Activated T-helper 1 cell treated with anti-CD3 and anti-CD28 coated beads, Interleukin-2, amount 50 U/mL, for 16 hours (primary cell): ENCODE measurements at places on chromosomes 5 and 9.

DNA sequence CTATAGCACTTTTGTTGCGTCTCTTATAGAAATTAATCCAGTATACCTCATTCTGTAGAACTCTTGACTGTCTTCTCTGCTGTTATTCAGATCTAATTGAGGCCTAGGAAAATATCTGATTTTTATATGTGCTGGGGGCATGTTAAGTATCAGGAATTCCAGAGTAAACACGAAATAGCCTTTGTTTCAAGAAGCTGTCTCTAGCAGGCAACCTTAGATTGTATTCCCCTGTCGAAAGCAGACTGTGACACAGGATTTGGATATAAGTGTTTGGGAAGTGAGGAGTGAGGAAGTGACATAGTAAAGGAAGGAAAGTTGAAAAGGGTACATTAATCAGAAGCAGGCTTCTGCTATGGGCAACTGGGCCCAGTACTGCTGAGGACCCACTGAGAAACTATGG is 72.1 kb upstream of the RASA1 start:
- no peak for DNase-seq

DNA sequence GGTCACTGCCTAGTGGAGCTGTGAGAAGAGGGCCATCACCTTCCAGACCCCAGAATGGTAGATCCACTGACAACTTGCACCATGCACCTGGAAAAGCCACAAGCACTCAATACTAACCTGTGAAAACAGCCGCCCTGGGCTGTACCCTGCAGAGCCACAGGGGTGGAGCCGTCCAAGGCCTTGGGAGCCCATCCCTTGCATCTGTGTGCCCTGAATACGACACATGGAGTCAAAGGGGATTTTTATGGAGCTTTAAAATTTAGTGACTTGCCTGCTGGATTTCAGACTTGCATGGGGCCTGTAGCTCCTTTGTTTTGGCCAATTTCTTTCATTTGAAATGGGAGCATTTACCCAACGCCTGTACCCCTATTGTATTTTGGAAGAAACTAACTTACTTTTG is 62.4 kb upstream of the HTR4 start:
- no peak for DNase-seq

GRCh38 chr5:143128412-143129071 is 274.9 kb downstream of the NR3C1 start:
- DNase-seq: no peak

DNA sequence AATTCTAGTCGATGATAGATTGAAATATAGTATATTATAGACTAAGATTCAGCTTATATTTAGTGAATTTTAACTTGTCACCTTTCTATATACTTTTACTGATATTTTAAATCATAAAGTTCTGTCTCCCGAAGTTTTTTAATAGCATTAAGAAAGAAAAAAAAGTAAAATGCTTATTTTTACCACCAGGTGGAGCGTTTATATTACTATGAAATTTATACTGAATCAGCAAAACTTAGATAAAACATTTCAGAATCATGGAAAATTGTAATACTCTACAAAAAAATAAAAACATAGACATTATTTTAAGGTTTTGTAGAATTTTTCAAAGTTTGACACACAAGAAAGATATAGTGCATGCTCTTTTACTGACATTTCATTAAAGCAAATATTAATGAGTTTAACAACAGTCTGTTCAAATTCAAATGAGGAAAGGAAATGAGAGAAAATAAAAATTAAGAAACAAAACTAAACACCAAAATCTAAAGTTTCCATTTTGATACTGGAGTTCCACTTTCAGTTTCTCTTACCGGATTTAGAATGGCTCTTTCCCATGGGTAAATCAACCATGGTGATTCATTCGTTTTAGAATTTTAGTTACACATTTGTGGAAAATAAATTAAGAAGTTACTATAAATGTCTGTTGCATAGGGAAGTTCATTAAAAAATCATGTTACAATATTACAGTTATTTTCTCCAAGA is 1035.3 kb downstream of the CDH12 start:
- DNase-seq: no peak

DNA sequence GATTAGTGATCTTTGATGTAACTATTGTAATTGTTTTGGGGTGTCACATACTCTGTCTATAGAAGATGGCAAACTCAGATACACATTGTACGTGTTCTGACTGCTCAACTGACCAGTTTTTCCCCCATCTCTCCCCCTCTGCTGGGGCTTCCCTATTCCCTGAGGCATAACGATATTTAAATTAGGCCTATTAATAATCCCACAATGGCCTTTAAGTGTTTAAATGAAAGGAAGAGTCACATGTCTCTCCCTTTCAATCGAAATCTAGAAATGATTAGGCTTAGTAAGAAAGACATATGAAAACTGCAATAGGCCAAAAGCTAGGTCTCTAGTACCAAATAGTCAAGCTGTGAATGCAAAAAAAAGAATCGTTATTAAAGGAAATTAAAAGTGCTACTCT is 265.6 kb downstream of the TMEM232 start:
- DNase-seq: no peak

DNA sequence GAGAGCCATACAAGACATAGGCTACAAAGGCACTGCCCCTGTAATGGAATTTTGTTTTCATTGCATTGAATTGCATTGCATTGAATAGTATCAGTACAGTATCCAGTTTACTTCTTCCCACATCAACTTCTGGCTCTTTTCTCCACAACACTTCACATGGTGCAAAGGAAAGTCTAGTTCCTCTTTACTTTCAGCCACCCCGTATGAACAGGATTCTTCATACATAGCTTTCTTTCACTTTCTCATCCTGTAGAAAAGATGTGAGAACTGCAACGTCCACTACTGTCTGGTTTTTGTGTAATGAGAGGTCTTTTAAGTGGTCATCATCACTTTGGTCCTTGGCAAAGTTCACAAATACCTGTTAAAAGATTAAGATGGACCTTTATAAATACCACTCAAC is 20.2 kb downstream of the NIPSNAP3B start:
- DNase-seq: no peak

DNA sequence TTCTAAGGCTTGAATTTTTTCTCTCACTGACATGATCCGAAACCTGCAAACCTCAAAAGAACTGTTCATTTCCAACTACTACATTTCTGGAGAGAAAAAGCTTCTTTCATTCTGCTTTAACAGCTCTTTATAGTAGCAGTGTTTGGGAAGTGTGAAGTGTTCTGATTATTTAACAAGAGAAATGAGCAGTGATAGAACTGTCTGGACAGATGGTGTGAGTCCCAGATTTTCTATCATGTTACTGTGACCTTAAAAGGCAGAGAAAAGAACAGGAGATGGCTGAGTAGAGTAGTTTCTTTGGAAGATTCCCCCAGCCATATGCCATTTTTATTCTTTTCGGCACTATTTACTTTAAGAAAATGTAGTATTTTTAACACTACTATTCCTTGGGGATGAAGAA is 41.3 kb upstream of the TAL2 start:
- DNase-seq: no peak

DNA sequence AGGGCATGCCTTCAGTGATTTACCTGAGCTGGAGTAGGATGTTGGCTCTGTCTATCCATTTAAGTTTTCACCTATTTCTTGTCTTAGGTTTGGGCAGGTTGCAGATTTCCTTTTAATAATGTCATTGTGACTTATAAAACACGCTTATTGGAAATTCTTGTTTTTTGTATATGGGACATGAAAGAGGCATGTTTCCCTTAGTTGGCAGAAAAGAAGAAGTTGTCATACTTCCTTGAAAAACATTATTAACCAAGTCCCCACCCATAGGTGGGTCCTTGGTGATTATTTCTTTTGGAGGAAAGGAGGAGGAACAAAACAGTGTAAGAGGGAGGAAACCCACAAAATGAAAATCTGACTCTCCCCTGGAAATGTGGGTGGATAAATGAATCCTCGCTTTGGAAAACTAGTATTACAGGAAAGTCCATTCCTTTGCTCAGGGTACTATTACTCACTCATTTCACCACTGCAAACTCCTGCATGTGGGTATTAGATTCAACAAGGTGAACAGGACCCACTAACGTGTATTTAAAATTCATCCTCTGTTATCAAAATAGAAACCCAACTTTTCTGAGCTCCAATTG is 9.3 kb downstream of the CER1 start:
- no peak for DNase-seq

DNA sequence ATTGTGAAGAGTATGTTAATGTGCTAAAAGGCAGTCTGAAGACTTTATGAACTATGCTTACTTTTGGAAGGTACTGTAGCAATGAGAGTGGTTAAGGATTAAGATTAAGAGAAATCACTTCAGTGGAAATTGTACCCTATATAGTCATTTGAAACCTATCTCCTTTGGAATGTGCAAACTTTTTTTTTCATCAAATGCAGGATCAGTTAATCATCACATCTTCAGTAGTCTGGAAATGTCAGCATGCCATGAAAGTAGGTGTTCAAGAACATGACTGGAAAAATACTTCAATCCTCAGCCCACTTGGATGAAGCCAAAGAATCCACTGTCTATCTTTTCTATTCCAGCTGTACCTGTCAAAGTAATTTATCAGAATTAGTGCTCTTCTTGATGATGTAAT is 157.8 kb upstream of the TMEM161B start:
- no peak for DNase-seq

DNA sequence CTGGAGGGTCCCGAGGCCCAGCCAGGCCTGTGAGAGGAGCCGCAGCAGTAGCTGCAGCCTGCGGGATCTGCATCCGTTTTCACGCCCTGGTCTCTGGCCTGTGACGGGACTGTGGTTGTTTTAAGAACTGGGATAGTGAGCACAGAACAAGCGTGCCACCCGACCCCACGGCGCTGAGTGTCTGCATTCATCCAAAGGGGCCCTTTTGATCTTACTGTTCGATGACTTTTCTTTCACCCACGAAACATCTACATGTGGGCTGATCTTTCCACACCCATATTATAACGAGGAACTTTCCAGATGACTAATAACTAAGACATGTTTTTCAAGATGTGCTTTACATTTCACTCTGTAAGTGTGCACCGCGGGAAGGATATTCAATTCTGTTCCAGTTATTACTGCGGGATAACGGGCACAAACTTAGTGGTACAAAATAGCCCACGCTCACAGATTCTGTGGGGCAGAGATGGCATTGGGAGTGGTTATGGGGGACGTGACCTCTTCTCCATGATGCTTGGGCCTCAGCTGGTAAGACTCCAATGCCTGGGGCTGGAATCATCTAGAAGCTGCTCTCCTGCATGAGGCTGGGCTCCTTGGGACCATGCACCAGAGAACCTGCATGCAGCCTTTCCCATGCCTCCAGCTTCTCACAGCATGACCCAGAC is 165.0 kb downstream of the SYK start:
- no peak for DNase-seq

DNA sequence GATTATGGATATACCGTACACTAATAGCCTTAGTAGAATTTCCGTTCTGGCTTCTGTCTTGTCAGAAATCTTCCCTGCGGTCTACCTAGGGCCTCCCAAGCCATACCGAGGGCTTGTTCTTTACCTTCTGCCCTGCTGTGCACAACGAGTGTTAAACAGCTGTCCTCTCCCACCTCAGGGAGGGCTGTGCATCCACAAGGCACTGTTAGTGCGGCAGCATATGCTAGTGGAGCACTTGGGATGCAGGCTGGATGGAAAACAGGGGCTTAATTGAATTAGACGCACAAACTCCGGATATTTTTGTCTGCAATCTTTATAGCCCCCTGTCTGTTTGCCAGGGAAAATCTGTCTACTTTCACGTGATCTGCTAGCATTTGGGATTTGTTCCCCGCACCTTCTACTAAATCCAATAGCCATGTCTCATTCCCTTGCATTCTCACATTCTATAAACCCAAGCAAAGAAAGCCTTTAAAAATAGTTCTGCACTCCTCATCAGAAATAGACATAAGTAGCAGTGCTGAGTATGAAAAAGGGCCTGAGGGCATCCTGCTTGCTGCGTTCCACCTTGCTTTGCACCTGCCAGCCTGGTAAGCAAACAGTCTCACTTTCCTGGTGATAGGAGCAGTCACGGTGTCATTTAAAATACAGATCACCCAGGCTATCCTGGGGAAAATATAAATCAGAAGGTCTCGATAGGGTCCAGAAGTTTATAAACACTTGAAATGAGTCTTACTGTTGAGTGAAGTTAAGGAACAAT is 382.6 kb downstream of the RASEF start:
- no peak for DNase-seq

DNA sequence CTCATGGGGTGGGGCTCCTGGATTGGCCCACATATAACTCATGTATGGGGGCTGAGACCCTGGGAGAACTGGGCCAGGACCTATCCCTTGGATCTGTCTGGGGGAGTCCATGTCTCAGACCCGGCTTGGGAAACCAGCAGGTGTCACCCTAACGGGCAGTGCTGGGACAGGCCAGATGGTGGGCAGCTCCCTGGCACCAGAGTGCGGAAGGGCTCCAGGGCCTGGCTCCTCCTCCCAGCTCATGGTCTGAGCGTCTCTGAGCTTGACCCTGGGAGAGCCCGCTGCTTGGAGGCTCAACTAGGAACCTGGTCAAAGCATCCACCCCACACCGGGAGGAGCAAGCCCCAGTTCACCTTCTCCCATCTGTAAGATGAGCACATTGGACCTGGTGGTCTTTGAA is 15.5 kb upstream of the NCS1 start:
- DNase-seq: no peak

- peak; percentile 11 for DNase-seq
Observed at GRCh38 chr9:122464633-122465567, 12.8 kb downstream of the OR1J1 start.

DNA sequence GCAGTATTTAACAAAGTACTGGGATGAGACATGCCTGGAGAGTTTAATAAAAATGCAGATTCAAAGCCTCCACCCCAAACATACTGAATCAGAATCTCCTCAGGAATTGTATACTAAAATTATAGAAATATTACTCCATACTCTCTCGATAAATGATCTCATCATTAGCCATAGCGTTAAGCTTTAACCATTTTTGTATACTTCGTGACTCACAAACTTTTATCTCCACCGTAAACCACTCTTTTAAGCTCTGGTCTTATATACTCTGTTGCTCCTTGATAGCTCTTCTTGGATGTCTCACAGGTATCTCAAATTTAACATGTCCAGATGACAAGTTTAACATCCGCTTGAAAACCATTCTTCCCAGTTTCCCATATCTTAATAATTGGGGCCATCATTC is 327.8 kb downstream of the ADGRV1 start:
- no peak for DNase-seq

DNA sequence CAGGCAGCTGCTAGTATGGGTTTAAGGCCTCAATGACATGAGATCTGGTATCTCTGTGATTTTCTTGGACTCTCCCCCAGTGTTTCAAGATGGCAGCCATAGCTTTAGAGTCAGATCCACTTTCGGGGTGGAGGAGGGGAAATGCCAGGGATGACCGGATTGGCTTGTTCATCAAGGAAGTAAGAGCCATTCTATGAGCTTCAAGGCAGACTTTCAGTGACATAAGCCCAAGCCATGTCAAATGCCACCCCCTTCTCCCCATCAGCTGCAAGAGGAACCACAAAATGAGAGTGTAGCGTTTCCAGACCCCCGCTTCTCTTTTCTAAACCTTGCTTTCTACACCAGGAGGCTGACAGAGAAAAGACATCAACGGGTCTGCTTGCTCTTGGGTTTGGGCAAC is 271.8 kb downstream of the PSAT1 start:
- no peak for DNase-seq

DNA sequence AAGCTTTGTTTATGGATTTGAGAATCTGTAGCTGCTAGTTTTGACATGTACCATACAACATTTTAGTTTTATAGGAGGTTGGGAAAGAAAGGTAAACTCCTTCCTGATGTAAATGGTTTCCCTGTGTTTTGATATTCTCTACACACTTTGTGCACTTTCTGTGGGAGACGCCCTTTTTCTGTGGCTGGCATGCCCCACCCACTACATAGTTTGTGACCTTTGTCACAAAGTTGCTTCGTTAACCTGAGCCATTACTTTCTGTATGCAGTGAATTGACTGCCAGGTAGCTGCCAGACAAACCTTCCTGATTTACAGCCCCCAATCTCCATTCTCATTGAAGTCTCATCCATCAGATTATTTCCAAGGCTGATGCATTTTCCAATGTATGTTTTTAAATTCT is 90.6 kb downstream of the NLN start:
- no peak for DNase-seq
